ENCODE measurements at places on chromosomes 3 and 15.
A peak's percentile ranks its signal among the peaks of the same experiment; 100 is the strongest.

DNA sequence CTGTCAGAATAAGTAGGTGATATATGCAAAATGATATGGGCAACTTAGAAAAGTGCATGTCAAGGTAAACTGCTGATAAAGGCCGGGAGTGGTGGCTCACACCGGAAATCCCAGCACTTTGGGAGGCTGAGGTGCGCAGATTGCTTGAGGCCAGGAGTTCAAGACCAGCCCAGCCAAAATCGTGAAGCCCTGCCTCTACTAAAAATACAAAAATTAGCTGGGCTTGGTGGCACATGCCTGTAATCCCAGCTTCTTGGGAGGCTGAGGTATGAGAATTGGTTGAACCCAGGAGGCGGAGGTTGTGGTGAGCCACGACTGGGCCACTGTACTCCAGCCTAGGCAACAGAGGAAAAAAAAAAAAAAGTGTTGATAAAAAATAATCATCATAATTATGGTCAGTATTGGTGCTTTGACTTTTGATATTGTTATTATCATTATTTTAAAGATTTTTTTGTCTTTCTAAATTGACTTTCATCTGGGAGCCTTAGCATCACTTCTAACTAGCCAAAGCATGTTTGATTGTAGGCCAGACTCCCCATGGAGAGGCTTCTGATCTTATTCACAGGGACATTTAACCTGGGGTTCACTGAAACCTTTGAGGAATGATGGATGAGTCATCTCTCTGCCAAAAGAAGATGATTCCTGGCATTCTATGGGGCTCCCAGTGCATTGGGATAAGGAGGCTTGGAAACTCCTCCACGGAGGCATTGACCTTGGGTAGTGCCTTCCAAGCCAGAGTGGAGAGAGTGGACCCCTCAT is 5.6 kb downstream of the ZBTB38 start:
- no peak for DNase-seq

- DNase-seq: no peak
Observed at GRCh38 chr3:181637456-181637855, 74.3 kb upstream of the SOX2 start.

- no peak for DNase-seq
Observed at GRCh38 chr3:58567251-58567515, 10.0 kb downstream of the FAM107A start.

DNA sequence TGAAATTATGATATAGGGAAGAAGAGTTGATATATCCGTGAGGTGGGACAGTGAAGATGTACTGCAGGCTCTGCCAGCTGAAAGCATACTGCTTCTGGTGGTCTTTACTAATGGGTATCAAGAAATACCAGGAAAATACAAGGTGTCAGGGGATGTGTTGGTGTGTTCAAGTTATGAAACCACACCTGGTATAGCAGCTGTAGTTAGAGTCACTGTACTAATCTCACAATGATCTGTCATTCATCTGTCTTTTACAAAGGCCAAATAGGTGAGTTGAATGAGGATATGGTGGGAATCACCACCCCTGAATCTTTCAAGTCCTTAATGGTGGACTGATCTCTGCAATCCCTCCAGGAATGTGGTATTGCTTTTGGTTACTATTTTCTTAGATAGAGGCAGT is 152.7 kb downstream of the NFKBIZ start:
- no peak for DNase-seq

GRCh38 chr3:115217678-115218451 is 70.8 kb upstream of the ZBTB20 start:
- no peak for DNase-seq

DNA sequence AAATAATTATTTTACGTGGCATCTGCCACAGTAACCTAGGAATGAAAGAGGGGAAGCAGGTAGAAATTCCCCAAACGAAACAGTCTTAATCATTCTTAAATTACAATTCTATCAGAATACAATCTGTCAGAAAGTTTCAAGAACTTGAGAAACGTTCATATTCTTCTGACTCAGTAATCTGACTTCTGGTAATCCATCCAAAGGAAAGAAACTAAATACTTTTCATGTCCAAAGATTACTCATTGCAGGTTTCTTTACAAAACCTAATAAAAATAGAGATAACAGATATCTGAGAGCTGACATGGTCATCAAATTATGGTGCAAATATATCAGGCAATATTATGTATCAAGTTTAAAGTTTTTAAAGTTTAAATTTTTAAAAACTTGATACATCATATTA is 109.4 kb downstream of the DLG1 start:
- DNase-seq: no peak

GRCh38 chr15:91866371-91866905 is 12.9 kb downstream of the SLCO3A1 start:
- DNase-seq: no peak

- DNase-seq: no peak
Observed at GRCh38 chr3:81216192-81216591, 545.3 kb downstream of the GBE1 start.

- peak; percentile 7 for DNase-seq
Observed at GRCh38 chr3:43162230-43163084, 56.6 kb upstream of the POMGNT2 start.

GRCh38 chr3:25548836-25549235 is 115.9 kb downstream of the TOP2B start:
- DNase-seq: no peak

DNA sequence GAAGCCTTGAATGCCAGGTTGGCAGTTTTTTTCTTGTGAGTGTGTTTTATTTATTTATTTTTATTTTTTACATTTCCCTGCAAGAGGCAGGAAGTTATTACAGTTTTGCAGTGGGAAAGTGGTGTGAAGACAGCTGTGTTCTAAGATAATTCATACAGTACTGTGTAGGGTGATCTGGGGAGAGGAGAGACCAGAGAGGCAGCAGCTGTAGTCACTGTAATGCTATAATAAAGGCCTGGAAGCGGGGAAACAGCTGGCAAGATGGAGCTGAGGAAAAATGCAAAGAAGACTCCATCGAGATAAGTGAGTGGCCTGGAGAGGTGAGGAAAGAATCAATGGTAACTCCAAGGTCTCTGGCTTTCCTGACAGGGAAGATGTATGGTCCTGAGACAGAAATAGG is 23.1 kb downstream of the CNTN3 start:
- DNase-seq: no peak

GRCh38 chr3:112604536-112604935 is 36.4 kb downstream of the CCDC80 start:
- no peak for DNase-seq

DNA sequence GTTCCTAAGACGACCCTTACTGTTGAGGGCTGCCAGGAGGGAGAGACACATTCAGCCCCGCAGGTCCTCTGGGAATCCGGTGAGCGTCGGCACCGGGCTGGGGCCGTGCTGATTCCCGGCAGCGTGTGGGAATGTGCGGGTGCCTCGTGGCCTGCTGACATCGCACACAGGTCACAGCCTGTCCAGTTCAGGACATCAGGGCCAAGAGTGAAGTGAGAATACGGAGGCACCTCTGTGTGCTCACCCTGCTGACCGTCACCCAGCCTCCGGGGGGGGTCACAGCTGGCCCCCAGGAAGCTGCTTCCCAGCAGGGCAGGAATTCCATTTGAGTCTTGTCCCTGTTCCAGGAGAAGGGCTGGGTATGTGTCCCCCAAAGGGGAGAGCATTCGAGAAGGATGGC is 53.6 kb downstream of the PGPEP1L start:
- DNase-seq: no peak

DNA sequence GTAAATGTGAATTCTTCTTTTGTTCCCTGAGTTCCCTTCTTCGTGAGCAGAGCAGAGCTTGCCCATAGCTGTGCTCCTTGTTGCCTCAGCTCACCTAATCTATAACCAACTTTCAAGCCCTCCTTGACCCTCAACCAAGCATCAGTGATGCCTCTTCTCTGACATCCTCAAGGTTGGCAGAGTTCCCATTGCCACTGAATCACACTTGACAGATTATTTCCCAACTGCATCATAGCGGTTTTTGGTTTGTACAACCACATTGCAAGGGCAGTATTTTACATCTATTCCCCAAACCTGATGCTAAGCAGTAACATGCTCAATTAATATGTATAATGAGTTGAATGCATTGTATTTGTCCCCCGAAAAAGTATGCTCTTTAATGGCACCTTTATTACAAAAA is 133.0 kb upstream of the SNTN start:
- no peak for DNase-seq

DNA sequence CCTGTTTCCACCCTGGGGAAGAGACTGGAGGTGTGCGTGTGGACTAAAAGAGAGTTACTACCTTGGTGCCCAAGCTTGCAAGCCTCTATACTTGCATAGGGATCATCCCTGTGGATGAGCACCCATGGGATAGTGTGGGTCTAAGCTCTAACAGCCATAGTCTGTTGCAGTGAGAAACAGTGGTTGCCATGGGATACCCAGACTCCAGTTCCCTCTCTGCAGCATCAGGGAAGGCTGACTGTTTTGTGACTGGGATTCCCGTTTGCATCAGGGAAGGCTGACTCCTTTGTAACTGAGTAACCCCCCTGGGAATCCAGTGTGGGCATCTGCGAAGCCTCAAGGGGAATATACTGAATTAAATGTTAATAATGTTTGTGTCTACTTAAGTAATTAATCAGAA is 196.1 kb downstream of the ZNF621 start:
- no peak for DNase-seq

GRCh38 chr3:192273001-192273696 is 454.2 kb downstream of the FGF12 start:
- DNase-seq: no peak

DNA sequence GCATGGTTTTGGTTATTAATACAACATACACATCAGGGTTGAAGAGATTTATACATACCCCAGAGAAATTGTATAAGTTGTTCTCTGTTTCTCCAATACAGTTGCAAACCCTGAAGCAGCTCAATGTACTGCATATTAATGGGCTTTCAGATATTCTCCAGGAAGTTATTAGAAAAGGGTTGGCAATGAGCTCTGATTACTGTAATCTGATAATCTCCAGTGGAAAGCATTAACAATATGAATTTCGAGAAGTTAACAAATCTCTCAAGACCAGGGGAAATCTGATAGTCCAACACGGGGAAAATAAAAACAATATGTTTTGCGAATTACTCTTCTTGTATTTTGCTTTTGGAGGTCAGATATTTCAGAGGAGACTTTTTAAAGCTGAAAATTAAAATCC is 950.1 kb downstream of the TBL1XR1 start:
- DNase-seq: no peak

DNA sequence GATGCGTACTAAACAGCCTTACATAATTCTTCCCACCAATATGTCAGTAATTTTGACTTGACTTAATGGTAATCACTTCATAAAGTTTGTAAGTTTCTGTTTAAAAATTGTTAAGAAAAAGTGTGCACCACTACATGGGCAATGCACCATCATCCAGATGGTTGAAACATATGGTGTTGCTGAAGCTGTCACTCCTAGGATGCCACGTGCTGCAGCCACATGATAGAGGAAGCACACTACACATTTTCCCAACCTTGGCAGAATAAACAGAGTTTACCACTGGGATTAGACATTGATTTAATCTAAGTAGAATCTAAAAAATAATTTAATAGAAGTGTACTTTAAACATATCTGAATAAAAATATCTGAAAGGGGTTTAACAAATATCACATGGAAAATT is 1209.9 kb downstream of the NSUN3 start:
- no peak for DNase-seq

DNA sequence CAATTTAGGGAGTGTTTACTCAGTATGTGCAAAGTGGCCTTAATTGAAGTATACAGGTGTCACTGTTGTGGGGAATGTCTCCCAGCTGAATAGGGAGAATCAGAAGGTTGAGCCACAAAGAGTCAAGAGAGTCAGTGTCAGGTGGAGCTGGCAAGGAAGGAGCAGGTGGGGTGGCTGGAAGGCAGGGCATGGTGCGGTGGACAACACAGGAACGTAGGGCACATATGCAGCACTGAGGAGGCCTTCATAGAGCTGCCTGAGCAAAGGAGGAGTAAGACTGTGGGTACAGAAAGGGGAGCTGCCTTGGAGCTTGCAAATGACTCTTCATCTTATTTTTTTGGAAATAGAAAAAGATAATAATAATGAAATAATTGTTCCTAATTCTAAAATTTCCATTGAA is 20.0 kb downstream of the ARHGEF3 start:
- no peak for DNase-seq

DNA sequence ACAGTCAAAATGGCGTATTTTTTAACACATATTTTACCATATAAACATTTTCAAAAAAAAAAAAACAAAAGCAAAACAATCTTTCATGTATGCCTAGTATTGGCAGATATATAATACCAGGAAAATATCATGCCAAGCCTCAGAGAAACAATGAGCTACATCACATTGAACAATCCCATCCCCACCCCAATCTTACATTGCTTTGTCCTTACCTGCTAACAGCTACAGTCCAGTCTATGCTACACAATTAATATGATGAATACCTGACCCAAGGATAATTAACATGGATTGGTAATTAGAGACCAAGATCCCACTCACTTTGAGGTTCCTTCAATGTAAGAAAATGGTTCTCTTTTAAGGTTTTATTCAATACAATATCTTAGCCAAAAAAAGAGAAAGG is 7.6 kb upstream of the SATB1 start:
- no peak for DNase-seq

DNA sequence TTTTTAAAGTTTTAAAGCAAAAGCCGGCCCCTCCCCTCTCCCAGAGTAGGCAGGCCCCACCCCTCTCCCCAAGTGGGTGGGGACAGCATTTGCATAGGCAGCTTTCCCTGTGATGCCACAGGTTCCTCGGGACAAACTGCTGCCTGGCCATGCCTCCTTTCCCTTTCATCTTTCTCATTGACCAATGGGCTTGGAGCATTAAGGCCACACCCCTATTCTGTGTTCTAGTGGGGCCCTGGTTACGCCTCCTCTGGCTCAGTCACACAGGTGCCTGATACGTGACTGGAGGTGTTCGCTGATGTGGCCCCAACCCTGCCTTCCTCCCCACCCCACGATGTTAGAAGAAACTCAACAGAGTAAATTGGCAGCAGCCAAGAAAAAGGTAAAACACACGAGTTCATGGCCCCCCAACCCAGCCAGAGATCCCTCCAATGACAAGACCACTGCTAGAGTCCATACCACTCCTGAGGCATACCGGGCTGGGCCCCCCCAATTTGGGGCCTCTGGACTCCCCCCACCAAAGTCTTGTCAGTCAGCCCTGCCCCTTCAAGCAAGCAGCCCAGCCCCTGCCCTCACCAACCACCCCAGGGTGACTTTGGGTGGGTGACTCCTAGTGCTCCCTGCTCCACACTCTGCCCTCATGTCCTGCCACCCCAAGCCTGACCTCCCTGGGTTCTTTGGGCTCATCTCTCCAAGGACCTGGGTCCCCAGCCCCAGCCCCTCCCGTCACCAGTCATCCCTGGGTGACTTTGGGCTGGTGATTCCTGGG is 62.8 kb upstream of the CSPG4 start:
- no peak for DNase-seq

DNA sequence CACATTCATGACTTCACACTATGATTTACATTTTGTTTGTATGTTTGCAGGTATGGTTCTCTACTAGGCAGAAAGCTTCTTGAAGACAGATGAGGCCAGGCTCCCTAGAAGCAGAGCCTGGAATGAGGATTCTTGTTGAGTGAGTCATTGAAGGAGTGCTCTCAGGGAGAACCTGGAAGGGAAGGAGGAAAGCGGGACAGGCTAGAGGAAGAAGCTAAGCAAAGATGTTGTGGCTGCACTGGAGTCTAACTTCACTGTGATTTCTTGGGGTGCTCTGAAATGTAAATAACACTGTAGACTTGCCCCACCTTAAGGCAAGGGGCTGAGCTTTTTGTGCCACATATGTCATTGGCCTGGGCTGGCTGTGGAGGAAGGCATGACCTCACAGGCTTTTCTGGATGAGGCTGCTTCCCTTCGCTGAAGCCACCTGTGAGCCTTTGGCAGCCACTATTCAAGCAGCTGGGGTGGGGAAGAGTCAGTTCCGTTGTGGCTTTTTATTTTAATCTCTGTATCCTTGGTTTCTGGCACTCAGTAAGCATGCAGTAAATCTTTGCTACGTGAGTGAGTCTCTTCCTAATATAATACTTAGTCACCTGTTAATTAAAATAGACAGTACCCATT is 307.3 kb downstream of the SV2B start:
- no peak for DNase-seq

Measured in T-helper 22 cell (primary cell).